ENCODE measurements at places on chromosomes 11 and 22.

- no peak overlapping the region for H3K27ac ChIP-seq
- no peak for DNase-seq
- H3K36me3 ChIP-seq, result no peaks in the 10 kb centered on the region
These were observed 120.5 kb downstream of the TEAD1 start for GRCh38 chr11:12794576-12795230.

GRCh38 chr11:134339756-134340155, 8.0 kb downstream of the GLB1L2 start:
- no peaks in the 10 kb centered on the region for H3K4me1 ChIP-seq
- H3K27ac ChIP-seq, result no peak overlapping the region
- H3K4me3 ChIP-seq, result no peak overlapping the region
- no peaks in the 10 kb centered on the region for H3K36me3 ChIP-seq
- DNase-seq, result no peak

GRCh38 chr11:4111834-4112233, 17.2 kb downstream of the RRM1 start:
- no peaks in the 10 kb centered on the region for H3K4me1 ChIP-seq
- no peaks in the 10 kb centered on the region for H3K27me3 ChIP-seq
- H3K4me3 ChIP-seq, result no peak overlapping the region
- DNase-seq, result no peak
- no peaks in the 10 kb centered on the region for H3K36me3 ChIP-seq

- H3K36me3 ChIP-seq, result no peaks in the 10 kb centered on the region
- no peak overlapping the region for H3K4me3 ChIP-seq
- no peaks in the 10 kb centered on the region for H3K4me1 ChIP-seq
- no peaks in the 10 kb centered on the region for H3K27me3 ChIP-seq
- no peak overlapping the region for H3K27ac ChIP-seq
These were observed 166.0 kb downstream of the KIRREL3 start for GRCh38 chr11:126834573-126834972.

GRCh38 chr11:73330569-73331093, 22.6 kb downstream of the ARHGEF17 start:
- H3K4me3 ChIP-seq, result no peak overlapping the region
- no peak overlapping the region for H3K27ac ChIP-seq
- no peaks in the 10 kb centered on the region for H3K27me3 ChIP-seq
- no peaks in the 10 kb centered on the region for H3K4me1 ChIP-seq
- no peaks in the 10 kb centered on the region for H3K36me3 ChIP-seq

DNA sequence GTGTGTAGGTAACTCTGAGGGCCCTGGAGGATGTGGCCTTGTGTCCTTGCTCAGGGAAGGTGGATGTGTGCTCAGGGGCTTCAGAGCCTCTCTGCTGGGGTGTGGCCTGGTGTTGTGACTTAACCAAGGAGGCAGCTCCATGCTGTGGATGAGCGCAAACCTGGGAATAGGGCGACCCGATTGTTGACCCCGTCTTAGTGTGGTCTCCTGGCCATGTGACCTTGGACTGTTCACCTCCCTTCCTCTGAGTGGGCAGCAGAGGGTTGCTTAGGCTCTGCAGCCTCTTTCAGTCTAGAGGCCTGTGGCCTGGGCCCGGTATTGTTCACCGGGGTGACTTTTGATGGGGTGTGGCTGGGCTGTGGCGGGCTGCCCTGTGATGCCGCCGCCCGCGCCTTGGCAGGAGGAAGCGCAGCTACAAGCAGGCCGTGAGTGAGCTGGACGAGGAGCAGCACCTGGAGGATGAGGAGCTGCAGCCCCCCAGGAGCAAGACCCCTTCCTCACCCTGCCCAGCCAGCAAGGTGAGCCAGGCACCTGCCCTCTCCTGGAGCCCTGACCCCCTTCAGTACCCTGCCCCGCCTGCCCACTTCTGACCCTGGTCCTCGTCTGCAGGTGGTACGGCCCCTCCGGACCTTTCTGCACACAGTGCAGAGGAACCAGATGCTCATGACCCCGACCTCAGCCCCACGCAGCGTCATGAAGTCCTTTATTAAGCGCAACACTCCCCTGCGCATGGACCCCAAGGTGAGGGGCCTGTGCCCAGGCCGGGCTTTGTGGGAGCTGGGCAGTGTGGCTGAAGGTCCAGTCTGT, 16.7 kb downstream of the INCENP start:
- no peak overlapping the region for H3K27ac ChIP-seq
- H3K27me3 ChIP-seq, result no peaks in the 10 kb centered on the region
- no peak for DNase-seq
- no peak overlapping the region for H3K4me3 ChIP-seq

GRCh38 chr22:50027639-50028537, 15.3 kb upstream of the IL17REL start:
- H3K4me1 ChIP-seq, result no peaks in the 10 kb centered on the region
- H3K36me3 ChIP-seq, result no peaks in the 10 kb centered on the region
- no peak overlapping the region for H3K27ac ChIP-seq
- no peak for DNase-seq
- peaks cover 6% of the 10 kb centered on the region for H3K27me3 ChIP-seq

- H3K4me1 ChIP-seq, result peaks cover 8% of the 10 kb centered on the region
- H3K4me3 ChIP-seq, result no peak overlapping the region
- no peak for DNase-seq
- no peak overlapping the region for H3K27ac ChIP-seq
These were observed 49.9 kb upstream of the THY1 start for GRCh38 chr11:119472856-119473222.

DNA sequence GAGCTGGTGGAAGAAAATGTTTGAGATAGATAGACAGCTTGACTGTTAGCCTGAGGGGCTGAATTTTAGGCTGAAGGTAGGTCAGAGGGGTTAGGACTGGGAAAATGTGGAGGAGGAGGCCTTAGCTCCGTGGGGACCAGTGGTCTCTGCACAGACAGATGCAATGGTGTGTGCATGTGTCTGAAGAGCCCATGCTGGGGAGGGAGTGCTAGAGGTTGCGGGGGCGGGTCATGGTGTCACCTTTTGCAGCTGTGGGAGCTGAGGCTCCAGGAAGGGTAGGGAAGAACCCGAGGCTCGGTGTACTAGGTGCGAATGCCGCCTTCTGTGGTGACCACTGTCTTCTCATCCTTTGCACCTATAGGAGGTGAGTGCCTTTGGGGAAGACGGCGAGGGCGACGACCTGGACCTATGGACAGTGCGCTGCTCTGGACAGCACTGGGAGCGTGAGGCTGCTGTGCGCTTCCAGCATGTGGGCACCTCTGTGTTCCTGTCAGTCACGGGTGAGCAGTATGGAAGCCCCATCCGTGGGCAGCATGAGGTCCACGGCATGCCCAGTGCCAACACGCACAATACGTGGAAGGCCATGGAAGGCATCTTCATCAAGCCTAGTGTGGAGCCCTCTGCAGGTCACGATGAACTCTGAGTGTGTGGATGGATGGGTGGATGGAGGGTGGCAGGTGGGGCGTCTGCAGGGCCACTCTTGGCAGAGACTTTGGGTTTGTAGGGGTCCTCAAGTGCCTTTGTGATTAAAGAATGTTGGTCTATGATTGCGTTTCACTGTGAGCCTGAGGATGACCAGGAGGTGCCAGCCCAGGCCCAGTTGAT, 1.6 kb downstream of the SDF2L1 start:
- peaks cover 10% of the 10 kb centered on the region for H3K4me1 ChIP-seq
- no peak overlapping the region for H3K27ac ChIP-seq
- no peak overlapping the region for H3K4me3 ChIP-seq
- no peaks in the 10 kb centered on the region for H3K36me3 ChIP-seq

DNA sequence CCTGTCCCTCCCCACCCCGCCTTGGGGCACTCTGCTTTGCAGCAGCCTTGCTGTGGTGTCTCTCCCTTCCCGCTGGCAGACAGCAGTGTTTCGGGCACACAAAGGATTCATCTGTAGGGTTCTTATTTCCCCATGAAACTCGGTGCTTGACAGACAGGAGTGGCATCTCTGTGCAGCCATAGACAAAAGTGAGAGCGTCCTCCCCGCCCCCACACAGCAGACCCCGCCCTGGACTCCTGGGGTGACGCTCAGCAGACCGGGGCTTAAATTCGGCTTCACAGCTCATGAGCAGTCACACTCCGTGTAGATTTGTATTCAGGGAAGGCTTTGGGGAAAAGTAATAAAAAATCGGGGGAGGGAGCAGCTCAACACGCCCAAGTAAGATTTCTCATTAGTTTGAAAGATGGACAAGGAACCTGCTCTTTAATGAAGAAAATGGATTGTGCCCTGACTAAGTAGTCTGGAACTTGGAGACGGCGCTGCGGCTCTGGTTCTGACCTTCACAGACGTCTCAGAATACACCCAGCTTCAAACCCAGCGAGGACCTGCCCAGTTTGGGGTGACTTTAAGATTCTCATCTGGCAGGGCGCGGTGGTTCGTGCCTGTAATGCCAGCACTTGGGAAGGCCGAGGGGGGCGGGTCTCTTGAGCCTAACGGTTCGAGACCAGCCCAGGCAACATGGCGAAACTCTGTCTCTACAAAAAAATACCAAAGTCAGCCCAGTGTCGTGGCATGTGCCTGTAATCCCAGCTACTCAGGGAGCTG, 136.0 kb downstream of the CACNA1I start:
- peaks cover 14% of the 10 kb centered on the region for H3K4me1 ChIP-seq
- no peak overlapping the region for H3K27ac ChIP-seq
- no peak overlapping the region for H3K4me3 ChIP-seq

GRCh38 chr22:20290045-20290392, 21.9 kb upstream of the RTN4R start:
- no peaks in the 10 kb centered on the region for H3K36me3 ChIP-seq
- no peaks in the 10 kb centered on the region for H3K27me3 ChIP-seq
- H3K27ac ChIP-seq, result no peak overlapping the region

DNA sequence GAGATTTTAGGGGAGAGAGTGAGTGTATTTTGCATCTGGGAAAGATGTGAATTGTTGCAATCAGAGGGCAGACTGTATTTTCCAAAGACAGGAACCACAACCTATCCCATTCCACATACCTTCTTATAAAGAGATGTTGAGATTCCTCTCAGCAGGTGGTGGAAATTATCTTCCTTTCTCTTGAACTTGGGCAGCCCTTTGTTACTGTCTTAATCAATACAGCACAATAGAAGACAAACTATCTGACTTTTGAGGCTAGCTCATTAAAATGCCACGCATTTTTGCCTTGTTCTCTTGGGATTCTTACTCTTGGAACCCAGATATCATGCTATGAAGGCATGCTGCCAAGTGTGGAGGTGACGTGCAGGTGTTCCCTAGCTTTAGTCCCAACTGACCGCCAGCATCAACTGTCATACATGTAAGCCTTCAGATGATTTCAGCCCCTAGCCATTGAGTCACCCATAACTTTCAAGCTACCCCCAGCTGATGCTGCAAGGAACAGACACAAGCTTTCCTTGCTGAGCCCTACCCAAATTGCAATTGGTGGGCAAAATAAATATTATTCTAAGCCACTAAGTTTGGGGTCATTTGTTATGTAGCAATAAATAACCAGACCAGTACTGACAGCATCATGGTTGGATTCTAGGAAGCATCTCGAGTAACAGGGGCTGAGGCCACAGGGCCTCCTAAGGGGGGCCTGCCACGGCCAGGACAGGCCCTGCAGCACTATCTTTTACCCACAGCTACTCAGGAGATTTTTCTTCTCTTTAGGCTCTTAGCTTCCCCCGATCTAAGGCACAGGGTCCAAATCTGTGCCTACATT, 63.0 kb downstream of the RPL27A start:
- no peaks in the 10 kb centered on the region for H3K36me3 ChIP-seq
- H3K4me3 ChIP-seq, result no peak overlapping the region
- no peaks in the 10 kb centered on the region for H3K27me3 ChIP-seq
- no peaks in the 10 kb centered on the region for H3K4me1 ChIP-seq

- H3K27me3 ChIP-seq, result no peaks in the 10 kb centered on the region
- no peaks in the 10 kb centered on the region for H3K4me1 ChIP-seq
- H3K4me3 ChIP-seq, result no peak overlapping the region
- no peak overlapping the region for H3K27ac ChIP-seq
- peak; percentile 15 for DNase-seq
These were observed 11.3 kb upstream of the EFCAB6 start for GRCh38 chr22:43823353-43823908.

DNA sequence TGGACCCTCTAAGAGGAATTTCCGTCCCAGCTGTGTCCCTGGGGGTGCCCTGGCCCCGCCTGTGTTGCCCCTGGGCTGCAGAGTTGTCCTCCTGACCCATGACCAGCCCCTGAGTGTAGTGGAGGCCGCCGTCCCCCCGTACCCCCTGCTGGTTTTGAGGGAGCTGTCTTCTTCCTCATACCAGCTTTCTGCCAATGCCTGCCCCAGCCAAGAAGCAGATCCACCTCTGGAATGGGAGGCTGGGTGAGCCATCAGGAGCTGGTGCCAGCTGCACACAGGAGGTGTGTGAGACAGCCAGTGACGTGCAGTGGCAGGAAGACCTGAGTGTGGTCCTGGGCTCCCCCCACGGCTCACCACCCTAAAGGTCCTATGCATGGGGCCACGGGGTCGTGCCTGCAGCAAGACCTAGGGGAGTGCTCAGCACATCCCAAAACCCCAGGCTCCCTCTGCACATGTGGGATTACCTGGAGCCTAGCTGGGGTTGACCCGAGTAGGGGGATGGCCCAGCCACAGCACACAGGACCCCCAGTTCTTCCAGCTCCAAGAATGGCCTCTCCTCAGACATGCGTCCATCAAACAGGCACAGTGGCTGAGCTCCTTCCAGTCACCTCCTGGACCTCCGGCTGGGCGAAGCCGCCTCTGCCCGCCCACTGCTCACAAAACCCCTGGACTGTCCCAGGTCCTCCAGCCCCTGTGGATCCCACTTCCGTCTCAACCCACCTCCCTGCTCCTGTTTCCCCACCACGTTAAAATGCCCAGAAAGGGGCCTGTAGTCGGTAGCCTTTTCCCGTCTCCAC, 647.6 kb downstream of the BRD1 start:
- no peak overlapping the region for H3K4me3 ChIP-seq
- H3K27me3 ChIP-seq, result no peaks in the 10 kb centered on the region
- H3K27ac ChIP-seq, result no peak overlapping the region
- DNase-seq, result no peak
- no peaks in the 10 kb centered on the region for H3K4me1 ChIP-seq

DNA sequence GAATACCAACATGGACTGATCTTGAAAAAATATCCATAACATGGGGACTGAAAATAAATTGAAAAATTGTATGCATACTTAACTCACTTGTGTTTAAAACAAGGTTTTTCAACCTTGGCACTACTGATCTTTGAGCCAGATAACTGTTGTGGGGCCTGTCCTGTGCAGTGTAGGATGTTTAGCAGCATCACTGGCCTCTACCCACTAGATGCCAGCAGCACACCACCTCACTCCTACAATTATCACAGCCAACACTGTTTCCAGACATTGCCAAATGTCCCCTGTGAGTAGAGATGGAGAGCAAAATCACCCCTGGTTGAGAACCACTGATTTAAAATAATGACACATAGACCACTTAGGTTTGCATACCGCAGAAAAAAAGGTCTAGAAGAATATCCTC, 45.0 kb upstream of the SLC1A2 start:
- no peaks in the 10 kb centered on the region for H3K36me3 ChIP-seq
- no peak for DNase-seq
- H3K27ac ChIP-seq, result no peak overlapping the region
- H3K27me3 ChIP-seq, result no peaks in the 10 kb centered on the region

Data from adrenal gland (tissue), 19 donors.